C1 segment of cervical spinal cord (tissue), 14 donors: ENCODE measurements at places on chromosomes 2 and 18.

DNA sequence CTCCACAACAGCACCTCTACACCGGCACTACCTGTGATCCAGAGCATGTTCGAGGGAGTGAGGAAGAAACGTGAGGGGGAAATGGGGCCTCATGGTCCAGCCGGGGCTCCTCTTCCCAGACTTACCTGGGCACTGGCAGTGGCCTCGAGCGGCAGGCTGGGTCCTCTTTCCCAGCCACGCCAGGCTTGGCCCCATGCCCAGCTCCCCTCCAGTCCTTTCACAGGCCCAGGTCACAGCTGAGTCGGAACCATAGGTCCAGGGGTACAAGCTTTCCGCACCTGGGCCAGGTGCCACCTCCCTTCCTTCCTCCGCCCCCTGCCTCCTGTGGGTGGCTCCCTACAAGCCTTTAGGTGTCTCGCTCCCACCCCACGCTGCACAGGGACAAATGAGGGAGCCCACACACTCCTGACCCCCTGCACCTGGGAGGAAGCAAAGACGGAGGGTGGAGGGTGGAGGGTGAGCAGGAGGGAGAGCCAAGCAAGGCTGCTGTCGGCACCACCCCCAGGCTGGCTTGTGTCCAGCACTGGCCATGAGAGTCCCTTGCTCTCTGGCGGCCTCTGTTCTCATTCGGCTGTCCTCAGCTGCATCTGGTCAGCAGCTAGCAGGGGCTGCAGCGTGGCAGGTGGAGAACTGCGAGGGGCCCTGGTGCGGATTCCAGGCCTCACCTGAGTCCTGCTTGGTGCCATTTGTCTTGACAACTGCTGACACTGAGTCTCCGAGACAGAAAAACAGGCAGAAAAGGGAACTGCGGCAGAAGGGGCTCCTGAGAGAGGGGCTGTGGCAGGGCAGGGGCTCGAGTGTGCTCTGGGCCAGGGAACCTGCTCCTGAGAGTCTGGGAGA is 26.8 kb downstream of the ADRA2B start:
- no peak for DNase-seq

GRCh38 chr2:98912221-98912851 is 23.7 kb downstream of the CRACDL start:
- peak; percentile 59 for DNase-seq

- no peak for DNase-seq
Measured at GRCh38 chr18:75170916-75171315, 38.0 kb downstream of the PTGR3 start.

- no peak for DNase-seq
Measured at GRCh38 chr2:203892207-203892606, 24.6 kb downstream of the CTLA4 start.

GRCh38 chr2:11710210-11710609 is 36.2 kb upstream of the LPIN1 start:
- no peak for DNase-seq
